CD4-positive, alpha-beta memory T cell (primary cell): ENCODE measurements at places on chromosomes 1 and 21. TPM values are rescaled to one million over a fixed set of nuclear protein-coding genes. Genes with fewer than 3 reads are reported as not detected.

RCSD1 gene
- total RNA-seq, result 129 TPM

ZMPSTE24 gene
- total RNA-seq, result 19.7 TPM

SGIP1 gene
- not detected for total RNA-seq

C1orf116 gene
- not detected for total RNA-seq
